Inflammatory macrophage treated with lipopolysaccharide for 1 hour (primary cell): ENCODE measurements at places on chromosomes 6 and 20.

DNA sequence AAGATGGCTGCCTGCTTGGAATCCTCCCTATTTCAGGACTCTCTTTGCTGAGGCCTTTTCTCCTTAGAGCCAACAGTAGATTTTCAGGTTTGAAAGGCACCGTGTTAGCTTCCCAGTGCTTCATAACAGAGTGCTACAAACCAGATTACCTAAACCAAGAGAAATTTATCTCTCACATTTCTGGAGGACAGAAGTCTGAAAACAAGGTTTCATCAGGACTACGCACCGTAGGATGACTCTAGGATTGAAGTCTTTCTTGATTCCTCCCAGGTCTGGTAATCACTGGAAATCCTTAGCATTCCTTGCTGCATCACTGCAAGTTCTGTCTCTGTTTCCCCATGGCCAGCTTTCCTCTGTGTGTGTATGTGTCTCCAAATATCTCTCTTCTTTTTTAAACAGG lies 508.4 kb upstream of the GJE1 start:
- no peak for DNase-seq

DNA sequence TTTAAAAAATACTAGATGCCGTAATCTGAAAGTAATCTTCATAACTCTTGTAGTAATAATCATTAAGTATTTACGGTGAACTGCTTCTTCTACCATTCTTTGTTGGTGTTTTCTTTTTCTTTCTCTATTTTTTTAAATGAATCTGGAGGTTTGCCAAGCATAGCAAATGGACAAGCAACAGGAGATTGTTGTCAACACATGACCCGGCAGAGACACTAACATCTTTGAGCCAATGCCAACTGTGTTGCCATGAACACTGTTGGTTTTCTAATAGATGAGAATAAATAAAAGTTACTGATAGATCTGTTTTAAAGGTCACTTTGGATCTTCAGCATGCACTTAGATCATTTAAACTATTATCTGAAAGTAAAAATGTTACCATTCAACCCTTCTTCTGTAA lies 523.6 kb upstream of the EYS start:
- no peak for DNase-seq

DNA sequence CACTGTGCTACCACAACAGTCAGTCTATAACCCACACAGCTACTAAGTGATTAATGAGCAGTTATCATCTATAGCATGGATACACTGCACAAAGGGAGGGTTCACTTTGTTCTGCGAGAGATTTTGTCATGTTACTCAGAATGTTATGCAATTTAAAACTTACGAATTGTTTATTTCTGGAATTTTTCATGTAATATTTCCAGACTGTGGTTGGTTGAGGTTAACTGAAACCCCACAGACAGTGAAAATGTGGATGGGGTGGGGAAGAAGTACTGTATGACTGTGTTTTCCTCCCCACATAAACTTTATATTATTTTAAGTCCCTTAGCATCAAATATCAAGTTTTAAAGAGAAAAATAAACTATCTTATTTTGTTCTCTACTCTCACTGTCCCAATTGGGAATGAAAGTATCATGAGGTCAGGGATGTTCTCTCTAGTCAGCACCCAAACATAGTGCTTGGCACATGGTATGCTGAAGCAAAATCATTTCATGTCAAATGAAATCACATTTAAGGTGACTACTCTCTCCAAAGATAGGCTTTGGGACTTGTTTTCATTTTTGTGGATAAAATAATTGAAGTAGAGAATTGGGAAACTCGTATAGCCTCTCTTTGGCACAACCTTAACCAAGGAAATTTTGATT lies 25.4 kb downstream of the DOP1A start:
- DNase-seq: peak; percentile 71

GRCh38 chr20:53945478-53945877 lies 124.9 kb downstream of the BCAS1 start:
- no peak for DNase-seq

- no peak for DNase-seq
These were observed 115.7 kb downstream of the OGFRL1 start for GRCh38 chr6:71404145-71404966.

DNA sequence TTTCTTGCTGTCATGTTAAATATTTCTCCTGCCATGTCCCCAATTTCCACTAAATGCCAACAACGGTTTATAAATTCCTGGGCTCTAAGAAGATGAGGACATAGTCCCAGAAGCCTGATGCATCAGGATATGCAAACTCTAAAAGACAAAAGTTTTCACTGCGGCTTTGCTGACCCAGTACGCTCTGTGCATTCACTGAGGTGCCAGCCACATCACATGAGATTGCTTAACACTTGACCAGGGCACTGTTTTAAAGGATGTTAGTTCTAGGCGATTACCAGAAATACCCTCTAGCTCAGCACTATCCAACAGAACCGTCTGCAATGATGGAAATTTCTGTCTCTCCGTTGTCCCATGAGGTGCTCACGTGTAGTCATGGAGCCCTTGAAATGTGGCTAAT lies 19.9 kb upstream of the ADTRP start:
- DNase-seq: no peak

DNA sequence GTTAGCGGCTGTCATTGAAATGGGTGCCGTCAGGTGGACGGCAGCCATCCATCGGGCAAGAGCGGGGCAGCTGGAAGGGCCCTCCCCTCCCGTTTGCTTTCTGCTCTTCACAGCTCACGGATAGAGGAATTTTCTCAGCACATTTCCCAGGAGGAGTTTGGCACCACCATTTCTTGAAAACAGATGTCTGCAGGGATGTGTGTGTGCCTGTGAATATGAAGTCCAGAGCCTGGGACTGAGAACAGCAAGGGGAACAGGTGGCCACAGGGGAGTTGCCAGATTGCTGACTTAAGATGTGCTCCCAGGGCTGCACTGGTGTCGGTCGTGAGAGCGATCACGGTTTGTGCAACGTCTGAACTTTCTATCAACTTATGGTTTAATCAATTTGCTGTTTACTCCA lies 22.1 kb upstream of the ECI2 start:
- DNase-seq: no peak

GRCh38 chr20:61768571-61769285 lies 297.0 kb downstream of the TAF4 start:
- DNase-seq: no peak

GRCh38 chr6:31065556-31065955 lies 46.8 kb downstream of the C6orf15 start:
- no peak for DNase-seq

GRCh38 chr6:3665608-3666007 lies 85.9 kb downstream of the PXDC1 start:
- DNase-seq: no peak

DNA sequence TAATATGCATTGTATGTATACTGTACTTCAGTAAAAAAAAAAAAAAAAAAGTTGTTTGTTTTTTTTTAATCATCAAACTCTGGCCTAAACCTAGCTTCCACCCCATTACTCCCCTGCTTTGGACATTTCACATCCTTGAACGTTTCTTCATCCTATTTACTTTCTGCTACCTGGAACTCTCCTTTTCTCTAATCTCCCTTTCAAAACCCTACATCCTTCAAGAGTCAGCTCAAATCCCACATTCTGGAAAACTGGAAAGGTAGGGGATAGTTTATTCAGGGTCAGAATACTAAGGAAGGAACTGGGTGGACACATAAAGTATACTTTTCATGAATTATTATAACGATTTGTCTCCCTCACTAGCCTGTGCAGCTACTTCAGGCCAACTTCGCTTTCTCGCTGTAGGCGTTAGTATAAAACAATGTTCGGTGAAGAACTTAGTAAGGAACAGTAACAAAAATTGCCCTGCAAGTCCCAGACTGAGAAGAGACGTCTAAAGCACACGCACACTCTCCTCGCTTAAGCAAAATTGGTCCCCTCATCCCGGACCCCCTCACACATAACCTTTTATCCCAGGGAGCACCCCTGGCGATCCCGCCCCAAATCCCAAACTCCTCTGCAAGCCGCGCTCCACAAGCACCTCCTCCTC lies 775 bp downstream of the PIGU start:
- peak; percentile 5 for DNase-seq

GRCh38 chr6:11380969-11381744 lies 148.7 kb upstream of the NEDD9 start:
- no peak for DNase-seq

DNA sequence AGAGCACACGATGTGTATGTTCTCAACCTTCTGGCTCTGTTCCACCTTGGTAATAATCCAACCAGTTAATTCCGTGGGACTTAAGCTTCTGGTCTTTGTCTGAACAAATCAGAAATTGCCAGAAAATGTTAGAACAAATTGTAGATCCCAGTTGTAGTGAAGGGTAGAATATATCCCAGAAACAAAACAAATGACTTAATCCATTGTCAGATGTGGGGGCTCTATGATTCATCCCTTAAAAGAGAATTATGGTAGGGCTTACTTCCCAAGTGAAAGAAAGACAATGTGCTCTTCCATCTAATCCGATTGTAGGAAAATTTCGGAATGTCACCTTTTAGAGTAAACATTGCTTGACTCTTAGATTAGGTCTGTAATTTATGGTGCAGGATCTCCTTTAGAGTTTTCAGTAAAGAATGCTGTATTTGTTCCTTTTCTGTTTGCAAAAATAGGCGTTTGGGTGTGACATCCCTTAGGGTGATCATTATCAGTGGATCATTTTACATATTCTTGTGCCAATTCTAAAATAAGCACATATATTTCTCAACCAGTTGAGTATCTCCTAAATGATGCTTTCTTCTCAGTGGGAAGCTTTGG lies 234.5 kb upstream of the ZNF217 start:
- DNase-seq: peak; percentile 43

DNA sequence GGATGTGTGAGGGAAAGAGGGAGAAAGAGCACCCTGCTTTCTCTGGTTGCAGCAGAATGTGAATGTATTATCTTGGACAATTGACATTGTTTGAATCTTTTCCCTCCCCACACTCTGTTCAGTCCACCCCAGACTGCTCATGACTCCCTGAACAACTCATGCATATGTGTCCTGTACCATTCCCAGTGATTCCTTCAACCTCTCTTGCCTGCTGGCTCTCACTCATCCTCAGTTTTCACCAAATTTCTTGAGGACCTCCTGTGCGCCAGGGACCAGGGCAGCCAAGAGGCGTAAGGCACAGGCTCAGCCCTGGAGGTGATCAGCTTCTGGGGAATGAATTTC lies 5.4 kb downstream of the NOX3 start:
- no peak for DNase-seq

GRCh38 chr6:134216301-134217010 lies 101.5 kb downstream of the SGK1 start:
- peak; percentile 59 for DNase-seq

DNA sequence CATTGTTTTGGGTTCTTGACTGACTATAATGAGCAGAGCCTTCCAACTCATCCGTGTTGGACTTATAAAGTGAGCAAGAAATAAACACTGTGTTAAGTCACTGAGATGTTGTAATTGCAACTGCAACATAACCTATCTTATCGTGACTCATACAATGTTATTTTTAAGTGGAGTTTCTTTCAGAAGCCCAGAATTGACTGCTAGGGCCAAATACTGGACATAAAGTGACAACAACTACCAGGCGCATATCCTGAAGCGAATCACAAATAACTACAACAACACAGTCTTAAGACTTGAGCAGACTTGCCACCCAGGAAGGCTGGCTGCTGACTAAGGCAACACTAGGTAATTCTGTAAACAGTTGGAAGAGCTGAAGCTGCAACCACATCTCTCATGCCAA lies 326.6 kb downstream of the COL12A1 start:
- DNase-seq: no peak

- DNase-seq: no peak
These were observed 57.2 kb downstream of the GINS1 start for GRCh38 chr20:25464501-25465242.

- peak; percentile 25 for DNase-seq
These were observed 188.5 kb downstream of the ZNF217 start for GRCh38 chr20:53405139-53405538.

- DNase-seq: peak; percentile 19
These were observed 2.1 kb downstream of the PTPRT start for GRCh38 chr20:43187476-43188233.

- DNase-seq: no peak
These were observed 37.9 kb upstream of the FERMT1 start for GRCh38 chr20:6160736-6161135.

DNA sequence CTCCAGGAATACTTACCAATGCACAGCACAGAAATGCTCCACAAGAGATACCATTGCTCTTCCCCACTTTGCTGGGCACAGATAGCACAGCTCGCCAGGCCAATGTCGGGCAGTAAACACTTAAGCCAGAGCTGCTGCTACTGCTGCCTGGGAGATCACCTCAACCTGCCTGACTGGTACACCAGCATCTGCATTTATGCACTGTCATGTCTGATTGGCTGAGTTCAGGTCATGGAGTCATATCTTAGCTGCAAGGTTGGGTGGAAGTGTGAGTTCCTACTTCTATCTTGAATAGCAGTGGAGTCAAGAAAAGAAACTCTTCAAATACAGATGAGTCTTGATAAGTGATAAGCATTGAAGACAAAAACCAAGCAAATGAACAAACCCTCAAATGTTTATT lies 10.9 kb upstream of the ADGRF4 start:
- DNase-seq: no peak

- no peak for DNase-seq
These were observed 17.2 kb upstream of the SNAP25 start for GRCh38 chr20:10201321-10201870.

GRCh38 chr6:49645139-49645538 lies 8.5 kb upstream of the RHAG start:
- no peak for DNase-seq

GRCh38 chr6:158087224-158087867 lies 80.7 kb downstream of the SERAC1 start:
- DNase-seq: no peak

GRCh38 chr6:169008641-169009257 lies 244.9 kb downstream of the THBS2 start:
- no peak for DNase-seq

DNA sequence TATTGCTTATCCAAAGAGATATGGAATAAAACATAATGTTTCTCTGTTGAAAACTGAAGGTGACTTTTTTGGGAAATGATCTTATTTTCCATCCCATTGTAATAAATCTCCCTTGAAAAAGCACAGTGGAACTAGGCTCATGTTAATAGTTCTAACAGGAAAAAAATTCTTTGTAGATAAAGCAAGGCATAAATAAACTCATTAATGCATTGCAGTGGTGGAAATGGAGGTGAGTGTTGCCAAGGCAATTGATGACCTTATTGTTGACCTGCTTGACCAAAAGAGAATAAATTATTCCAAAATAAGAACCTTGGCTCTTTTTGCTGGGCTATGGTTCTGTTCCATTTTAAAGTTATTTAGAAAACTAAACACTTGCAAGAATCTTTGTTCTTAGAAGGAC lies 55.2 kb downstream of the TRMT11 start:
- no peak for DNase-seq

GRCh38 chr6:133969921-133970295 lies 16.9 kb downstream of the TBPL1 start:
- DNase-seq: no peak

- no peak for DNase-seq
These were observed 101.4 kb upstream of the SCGN start for GRCh38 chr6:25550631-25551030.

GRCh38 chr6:33620158-33620855 lies 815 bp upstream of the ITPR3 start:
- DNase-seq: peak; percentile 27

- DNase-seq: no peak
These were observed 170.6 kb downstream of the EYA4 start for GRCh38 chr6:133411757-133412156.
